ENCODE measurements at places on chromosomes 3 and 15. TPM values are rescaled to one million over a fixed set of nuclear protein-coding genes. Genes with fewer than 3 reads are reported as not detected.

The KCNAB1 gene
- not detected for total RNA-seq

The SLC12A1 gene
- not detected for total RNA-seq

The BFSP2 gene
- not detected for total RNA-seq

The ZNF445 gene
- 7.9 TPM for total RNA-seq

The PLSCR2 gene
- total RNA-seq, result not detected

The RARRES1 gene
- 0.98 TPM for total RNA-seq

The SAMMSON gene
- not detected for total RNA-seq

The EPB42 gene
- total RNA-seq, result not detected

The RBSN gene
- total RNA-seq, result 19.0 TPM

Measured in dermis lymphatic vessel endothelial cell (primary cell).